ENCODE measurements at places on chromosomes 16 and 17. TPM values are rescaled to one million over a fixed set of nuclear protein-coding genes. Genes with fewer than 3 reads are reported as not detected.

SCGB1C2 gene
- not detected for total RNA-seq

DNA sequence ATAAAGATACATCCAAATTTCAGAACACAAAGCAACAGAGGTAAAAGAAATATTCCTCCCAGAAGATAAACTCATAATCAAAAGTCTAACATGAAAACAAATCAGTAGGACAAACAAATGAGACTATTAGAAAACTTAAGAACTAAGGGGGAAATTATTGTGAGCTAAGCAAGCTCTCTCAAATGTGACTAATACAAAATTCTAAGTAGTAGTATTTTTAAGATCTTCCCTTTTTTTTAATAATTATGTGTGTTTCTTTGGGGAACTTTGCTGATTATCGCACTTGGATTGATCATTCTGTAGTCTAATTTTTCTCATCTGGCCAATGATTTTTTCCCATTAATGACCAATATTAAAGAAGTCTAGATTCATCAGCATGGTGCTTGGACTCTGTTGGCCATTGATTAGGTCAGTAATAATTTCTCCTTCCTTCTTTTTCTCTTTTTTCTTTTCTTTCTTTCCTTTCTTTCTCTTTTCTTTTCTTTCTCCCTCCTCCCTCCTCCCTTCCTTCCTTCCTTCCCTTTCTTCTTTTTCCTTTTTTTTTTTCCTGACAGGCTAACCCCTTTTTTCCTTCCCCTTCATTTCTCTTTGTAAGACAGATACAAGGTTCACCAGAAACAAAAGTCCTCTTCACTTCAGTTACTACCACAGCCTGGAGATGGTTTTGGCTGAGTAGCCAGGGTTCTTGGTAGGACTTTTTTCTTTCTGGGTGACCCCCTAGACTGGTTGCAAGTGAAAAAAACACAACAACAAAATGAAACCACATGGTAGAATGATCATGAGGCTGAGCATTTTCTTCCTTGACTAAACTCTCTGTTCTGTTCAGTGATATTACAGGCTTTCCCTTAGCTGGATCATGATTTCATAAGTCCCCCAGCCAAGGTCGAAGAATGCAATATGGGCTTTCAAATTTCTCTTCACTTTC lies 2.9 kb upstream of the ABCA6 start:
- DNase-seq: no peak

DNA sequence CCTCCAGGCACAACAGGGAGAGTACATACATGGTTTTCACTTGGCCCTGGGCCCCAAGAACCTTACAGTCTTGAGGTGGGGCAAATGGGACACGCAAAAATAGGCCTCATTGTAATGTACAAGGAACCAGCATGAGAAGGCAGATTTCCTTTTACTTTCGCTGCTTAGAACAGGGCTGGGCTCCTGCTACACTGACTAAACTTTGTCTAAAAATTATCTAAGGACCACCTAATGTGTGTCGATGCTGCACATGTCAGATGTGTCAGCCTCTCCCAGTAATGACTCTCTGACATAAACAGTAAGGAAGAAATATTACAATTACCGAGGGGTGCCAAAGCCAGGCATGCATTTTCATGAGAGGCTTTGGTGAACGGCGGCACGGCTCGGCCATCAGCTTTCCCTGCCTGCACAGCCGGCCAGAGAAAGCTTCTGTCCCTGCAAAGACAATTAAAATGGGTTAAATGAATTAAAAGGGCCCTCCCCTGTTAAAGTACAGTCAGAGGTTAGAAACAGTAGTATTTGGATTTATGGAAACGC lies 224.2 kb upstream of the IRX3 start:
- DNase-seq: no peak

ABCC11 gene
- total RNA-seq: 0.22 TPM

PTX4 gene
- 0.11 TPM for total RNA-seq

DNA sequence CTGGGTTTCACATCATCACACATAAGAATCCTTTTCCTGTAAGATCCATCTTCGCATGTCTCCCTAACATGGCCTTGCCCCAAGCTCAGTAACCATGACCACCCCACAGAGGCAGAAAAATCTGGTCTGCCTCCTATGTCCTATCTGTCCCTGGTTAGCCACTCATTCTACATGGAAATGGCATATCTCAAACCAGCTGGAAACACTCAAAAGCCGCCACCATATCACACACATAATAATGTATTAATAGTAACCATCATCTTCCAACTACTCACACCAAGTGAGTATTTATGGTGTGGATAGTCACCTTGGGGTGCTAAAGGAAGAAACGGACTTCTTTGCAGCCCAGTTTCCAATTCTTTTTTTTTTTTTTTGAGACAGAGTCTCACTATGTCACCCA lies 11.4 kb downstream of the FAM117A start:
- no peak for DNase-seq

CCL8 gene
- total RNA-seq: 0.72 TPM

DNA sequence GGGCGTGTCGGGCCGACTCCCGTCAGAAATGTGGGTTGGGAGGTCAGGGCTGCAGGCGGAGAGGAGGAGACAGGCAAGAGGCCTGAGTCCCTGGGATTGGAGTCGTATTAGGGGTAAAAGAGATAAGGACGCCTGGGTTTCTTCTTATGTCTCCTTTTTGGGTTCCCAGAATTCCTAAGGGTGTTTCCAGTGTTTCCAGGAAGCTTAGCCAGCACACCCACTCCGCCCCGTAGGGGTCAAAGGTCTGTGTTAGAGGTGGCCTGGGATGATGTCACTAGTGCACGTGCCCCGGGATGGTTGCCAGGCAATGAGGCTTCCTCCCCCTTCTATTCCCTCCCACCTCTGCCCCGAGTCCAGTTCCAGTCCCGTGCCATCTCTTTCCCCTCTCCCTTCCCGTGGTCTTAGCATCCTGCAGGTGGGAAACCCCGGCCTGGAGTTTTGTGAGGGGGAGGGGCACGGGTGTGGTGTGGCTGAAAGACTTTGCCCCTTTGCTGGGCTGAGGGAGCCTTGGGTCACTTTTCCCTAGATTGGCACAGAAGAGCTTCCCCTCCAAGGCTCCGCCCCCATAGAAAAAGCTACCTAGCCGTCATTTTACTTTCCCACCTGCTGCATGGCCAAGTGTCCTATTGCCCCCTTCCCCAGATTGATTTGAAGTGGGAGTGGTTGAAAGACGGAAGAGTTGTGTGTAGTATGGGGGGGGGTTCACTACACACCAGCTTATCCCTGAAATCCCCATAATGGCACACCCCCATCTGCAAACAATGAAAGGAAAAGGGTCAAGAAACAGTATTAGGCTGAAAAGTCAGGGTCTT lies 2.8 kb downstream of the KDM6B start:
- DNase-seq: peak; percentile 97

ABHD15 gene
- 2.9 TPM for total RNA-seq

GRCh38 chr17:74601944-74602572 lies 10.0 kb upstream of the CD300LD start:
- no peak for DNase-seq

CPNE2 gene
- total RNA-seq: 58.5 TPM

SPNS2 gene
- total RNA-seq: 18.0 TPM

- no peak for DNase-seq
Observed at GRCh38 chr16:52643006-52643405, 96.1 kb upstream of the TOX3 start.

DNA sequence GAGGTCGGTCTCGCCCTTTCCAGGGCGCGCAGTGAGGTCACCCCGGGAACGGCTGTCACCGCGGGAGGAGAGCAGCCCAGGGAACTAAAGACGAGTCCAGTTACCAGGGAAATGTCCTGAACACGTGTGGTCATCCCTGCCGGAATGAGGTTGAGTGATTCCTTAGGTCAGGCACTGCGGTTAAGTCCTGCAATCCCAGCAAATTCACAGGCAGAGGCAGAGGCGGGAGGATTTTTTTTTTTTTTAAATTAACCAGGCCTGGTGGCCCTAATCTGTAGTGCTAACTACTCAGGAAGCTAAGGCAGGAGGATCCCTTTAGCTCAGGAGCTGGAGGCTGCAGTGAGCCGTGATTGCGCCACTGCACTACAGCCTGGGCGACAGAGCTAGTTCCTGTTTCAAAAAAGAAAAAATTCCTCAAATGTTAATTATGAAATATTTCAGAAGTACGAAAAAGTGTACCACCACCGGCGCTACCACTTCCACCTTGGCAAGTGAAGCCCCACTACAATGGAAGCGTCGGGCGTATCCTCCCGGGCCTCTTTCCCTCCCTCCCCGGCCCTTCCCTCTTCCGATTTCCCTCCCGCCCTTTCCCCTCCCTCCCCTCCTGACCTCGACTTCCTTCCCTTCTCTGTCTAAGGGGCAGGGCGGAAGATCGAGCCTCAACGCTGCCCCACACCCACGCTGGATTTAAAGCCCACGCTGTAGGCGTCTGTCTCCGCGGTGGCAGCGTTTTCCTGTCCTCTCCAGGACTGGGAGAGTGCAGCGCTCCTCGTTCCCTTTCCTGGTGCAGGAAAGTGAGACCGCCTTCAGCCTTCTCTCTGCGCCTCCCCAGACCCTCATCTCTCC lies 27.3 kb downstream of the SLFN11 start:
- no peak for DNase-seq

- no peak for DNase-seq
Observed at GRCh38 chr17:73432624-73433190, 120.9 kb upstream of the CDC42EP4 start.

GRCh38 chr17:48612854-48613691 lies 2.0 kb downstream of the HOXB8 start:
- DNase-seq: peak; percentile 82

PIPOX gene
- 4.4 TPM for total RNA-seq

DYNC1LI2 gene
- total RNA-seq: 137 TPM

METTL22 gene
- 14.2 TPM for total RNA-seq

GRCh38 chr17:74610108-74610507 lies 13.4 kb downstream of the CD300E start:
- no peak for DNase-seq

DNA sequence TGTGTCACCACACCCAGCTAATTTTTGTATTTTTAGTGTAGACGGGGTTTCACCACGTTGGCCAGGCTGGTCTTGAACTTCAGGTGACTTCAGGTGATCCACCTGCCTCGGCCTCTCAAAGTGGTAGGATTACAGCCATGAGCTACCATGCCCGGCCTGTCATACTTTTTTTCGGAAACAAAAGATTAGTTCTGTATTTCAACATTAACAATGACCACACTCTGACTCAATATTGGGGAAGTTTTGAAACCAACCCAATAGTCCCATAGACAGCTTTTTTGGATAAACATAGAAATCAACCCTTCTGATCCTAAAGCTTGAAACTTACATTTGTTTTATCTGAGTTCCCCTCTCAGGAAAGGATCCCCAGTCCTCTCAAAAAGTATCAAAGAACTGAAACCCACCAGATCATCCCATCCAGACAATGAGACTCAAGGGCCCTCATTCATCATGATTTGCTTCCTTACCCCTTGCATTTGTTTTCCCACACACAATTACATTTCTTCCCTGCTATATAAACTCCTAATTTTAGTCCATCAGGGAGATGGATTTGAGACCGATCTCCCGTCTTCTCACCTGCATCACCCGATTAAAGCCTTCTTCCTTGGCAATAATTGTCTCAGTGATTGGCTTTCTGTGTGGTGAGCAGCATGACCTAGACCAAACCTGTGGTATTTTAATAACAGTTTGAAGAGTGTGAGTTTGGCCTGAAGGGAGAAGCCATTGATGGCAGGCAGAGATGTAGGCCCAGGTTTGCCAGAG lies 7.2 kb upstream of the AGRP start:
- DNase-seq: no peak

SP6 gene
- 0.22 TPM for total RNA-seq

- DNase-seq: no peak
Observed at GRCh38 chr17:17805575-17805974, 31.2 kb downstream of the SREBF1 start.

DNA sequence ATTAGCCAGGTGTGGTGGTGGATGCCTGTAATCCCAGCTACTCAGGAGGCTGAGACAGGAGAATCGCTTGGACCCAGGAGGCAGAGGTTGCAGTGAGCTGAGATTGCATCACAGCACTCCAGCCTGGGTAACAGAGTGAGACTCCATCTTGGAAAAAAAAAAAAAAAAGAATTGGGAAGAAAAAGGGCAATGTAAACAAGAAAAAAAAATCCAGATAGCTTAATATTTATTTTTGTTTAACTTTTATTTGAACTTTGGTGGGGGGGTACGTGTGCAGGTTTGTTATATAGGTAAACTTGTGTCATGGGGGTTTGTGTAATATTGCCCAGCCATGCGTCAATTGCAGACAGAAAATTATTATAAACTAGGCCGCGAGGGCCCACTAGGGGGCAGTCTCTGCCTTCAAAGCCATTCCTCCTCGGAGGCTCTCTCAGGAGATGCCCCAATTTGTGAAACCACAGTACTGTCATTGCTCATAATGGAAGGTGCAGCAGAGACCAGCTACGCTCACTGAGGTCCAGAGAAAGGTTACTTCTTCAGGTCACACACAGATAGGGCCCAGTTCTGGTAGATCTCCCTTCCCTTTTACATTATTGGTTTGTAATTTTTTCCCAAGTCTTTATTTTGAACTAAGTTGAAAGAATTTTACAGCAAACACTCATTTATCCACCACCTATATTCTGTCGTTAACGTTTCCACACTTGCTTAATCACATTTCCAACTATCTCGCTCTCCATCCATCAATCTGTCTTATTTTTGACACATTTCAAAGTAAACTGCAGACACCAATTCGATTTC lies 206.2 kb downstream of the PRKCB start:
- peak; percentile 54 for DNase-seq

PRSS53 gene
- total RNA-seq: 9.8 TPM

DNA sequence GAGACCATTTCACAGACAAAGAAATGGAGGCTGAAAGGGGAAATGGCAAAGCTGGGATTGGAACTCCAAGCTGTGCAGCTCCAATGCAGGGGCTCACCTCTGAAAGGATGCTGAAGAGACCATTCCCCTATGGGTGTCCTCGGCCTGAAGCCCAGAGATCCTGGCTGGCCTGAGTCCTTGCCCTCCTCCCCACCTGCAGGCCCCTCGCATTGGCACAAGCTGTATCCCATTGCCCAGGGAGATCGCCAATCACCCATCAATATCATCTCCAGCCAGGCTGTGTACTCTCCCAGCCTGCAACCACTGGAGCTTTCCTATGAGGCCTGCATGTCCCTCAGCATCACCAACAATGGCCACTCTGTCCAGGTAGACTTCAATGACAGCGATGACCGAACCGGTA lies 2.6 kb downstream of the CA7 start:
- no peak for DNase-seq

Measured in spinal cord (tissue), 10 donors.